ENCODE measurements at places on chromosomes 7 and 10. TPM values are rescaled to one million over a fixed set of nuclear protein-coding genes. Genes with fewer than 3 reads are reported as not detected.

DNA sequence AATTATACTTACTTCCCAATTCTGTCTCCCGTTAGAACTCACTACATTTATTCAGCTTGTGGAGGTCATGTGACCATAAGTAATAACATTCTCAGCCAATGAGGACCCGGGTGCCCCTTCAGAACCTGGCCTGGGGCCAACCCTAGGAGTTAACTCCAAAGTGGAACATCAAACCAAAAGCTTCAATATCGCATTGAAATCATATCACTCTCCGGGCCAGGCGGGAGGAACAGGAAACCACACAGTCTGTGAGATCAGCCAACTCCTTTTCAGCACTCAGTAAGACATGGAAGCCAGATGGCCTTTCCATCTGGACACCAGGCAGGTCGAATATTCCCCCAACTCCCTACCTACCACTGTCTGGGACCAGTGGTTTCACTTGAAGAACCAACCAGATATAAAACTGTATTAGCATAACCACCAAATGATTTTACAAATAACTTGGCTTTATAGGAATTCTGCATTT, 5.5 kb downstream of the CREB3L2 start:
- no peak for DNase-seq

GRCh38 chr7:65441010-65441409, 67.4 kb downstream of the ZNF92 start:
- DNase-seq = no peak

GRCh38 chr7:84194484-84195271, at the start of gene SEMA3A:
Gene SEMA3A (minus strand): TSS chr7:84194789. CDS start chr7:84194586, 203 bp downstream.
- DNase-seq = no peak

GRCh38 chr7:16646472-16647072, 591 bp downstream of the BZW2 start:
- DNase-seq = peak; percentile 34

GRCh38 chr7:2012044-2012900, 220.5 kb downstream of the MAD1L1 start:
- no peak for DNase-seq

GRCh38 chr10:77164616-77165311, 472.8 kb downstream of the KCNMA1 start:
- DNase-seq = no peak

GRCh38 chr7:13872709-13873108, 116.8 kb downstream of the ETV1 start:
- no peak for DNase-seq

GRCh38 chr7:104272767-104273384, 55.5 kb upstream of the LHFPL3 start:
- DNase-seq = peak; percentile 30

- no peak for DNase-seq
Measured at GRCh38 chr10:98000346-98000745, 30.1 kb downstream of the CRTAC1 start.

- DNase-seq = no peak
Measured at GRCh38 chr10:52706332-52707070, 66.1 kb downstream of the MBL2 start.

DNA sequence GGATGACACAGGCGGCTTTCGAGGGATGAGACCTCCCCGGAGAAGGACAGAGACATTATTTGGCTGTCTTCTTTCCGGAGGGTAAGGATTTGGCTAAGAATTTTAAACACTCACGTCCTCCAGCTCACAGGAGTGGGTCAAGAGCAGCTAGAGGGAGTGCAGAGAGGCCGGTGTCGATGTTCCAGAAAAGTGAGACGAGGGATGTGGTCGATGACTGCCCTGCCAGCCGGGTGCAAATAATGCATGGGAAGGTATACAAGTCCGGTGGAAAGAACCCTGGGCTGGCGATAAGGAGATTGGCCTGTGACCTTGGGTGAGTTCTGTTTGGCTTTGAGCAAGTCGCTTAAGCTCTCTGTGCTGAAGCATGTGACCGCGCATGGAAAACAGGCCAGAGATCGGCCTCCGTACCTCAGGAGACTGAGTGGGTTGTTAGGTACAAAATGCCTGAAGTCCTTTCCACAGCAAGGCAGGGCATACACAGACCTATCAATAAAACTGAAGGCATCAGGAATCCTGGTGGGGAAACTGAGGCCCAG, 149.1 kb downstream of the UBE2H start:
- no peak for DNase-seq

DNA sequence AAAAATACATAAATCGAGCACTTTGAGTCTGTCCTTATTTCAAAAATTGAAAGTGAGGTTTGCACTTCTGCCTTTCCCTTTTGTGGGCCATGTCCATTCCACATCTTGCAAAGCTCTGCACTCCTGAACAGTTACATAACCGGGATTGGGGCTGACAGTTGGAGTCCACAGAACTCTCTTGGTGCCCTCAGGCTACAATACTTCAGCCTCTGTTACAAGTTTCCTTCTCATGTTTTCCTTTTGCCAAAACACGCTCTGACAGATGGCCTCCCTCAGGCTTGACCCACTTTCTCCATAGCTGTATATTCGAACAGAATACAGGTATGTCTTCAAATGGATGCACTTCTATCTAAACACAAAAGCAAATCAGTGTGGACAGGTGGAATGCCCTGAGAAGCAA, 335.9 kb downstream of the WDR37 start:
- no peak for DNase-seq

- DNase-seq = no peak
Measured at GRCh38 chr10:73625004-73625883, 16.0 kb downstream of the MYOZ1 start.

- no peak for DNase-seq
Measured at GRCh38 chr7:108358553-108358952, 97.7 kb downstream of the NRCAM start.

DNA sequence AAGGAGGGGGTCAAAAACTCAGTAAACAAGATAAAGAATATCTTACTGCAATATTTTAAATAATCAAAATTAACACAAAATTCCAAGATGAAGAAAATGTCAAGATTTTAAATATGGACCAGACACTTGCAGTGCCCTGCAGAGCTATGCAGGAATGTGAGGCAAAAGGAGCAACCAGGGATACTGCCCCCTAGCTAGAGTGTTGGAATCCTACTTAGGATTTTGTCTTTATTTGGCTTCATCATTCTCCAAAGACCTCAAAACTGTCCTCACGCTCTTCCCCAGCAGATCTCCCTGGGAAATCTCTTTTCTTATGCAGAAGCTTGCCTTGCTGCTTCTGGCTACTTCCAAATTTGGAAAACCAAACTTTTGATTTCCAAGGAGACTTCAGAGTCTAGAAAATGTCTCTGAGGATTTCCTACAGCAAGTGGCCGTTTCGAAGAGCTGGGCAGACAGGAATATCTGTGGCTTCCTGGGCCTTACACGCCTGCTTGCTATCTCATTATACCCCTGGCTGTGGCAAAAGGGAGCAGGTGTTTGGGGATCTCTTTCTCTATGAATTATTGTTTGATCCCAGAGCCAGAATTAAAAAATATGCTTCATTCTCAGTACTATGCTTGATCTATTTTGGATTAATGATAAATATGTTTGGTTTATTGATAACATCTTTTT, 232.2 kb upstream of the BMPER start:
- DNase-seq = no peak

DNA sequence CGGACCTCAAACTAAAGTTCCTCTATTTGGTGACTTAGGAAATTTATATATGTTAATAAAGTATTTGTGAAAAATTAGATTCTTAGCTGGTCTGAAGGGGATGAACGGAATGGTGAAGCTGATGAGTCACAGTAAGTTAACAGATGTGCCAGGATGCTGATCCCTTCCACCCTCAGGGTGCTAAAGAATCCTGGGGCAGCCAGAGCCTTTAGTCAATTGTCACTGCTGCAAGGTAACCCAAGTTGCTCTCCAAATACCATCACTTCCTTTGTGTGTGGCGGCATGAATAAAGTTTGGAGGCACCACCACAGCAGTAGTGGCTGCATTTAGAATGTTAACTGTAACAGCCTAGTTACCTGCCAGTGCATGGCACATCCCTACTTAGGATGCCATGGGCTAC, 222.6 kb upstream of the PPP1R3A start:
- DNase-seq = no peak

- no peak for DNase-seq
Measured at GRCh38 chr7:70259502-70259901, 661.2 kb downstream of the AUTS2 start.

GRCh38 chr7:57375783-57376182, 74.2 kb upstream of the ZNF716 start:
- DNase-seq = no peak

DNA sequence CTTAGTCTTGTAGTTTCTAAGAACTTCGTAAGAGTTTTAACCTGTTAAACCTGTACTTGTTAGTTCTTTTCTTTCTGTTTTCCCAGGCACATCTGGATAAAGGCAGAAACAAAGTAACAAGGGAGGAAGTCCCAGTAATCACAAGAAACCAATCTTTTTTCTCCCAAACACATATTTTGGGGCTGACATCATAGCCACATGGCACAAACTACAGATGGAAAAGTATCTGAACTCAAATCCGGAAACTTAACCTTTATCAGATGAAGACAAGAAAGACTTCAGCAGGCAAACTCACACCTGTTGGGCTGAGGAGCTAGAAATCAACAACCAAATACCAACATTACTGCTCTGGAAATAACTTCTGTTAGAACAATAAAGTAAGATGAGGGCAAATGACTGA, 67.1 kb downstream of the CUBN start:
- no peak for DNase-seq

DNA sequence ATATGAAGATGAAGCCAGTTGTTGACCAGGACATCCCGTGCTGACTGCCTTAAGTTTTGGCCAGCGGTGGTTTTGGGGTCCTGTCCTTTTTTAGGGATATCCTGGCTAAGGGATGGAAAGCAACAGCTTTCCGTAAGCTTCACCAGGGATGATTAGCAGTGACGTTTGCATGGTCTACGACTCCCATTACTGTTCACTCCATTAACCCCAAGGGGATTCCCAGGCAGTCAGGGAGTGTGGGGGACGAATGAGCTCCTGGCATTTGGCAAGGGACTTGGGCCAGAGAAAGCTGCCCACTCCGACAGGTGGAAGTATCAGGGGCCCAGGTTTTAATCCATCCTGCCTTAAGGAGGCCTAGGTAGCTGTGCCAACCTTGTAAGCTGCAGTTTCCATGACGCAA, 66.8 kb downstream of the ITGB1 start:
- DNase-seq = no peak

DNA sequence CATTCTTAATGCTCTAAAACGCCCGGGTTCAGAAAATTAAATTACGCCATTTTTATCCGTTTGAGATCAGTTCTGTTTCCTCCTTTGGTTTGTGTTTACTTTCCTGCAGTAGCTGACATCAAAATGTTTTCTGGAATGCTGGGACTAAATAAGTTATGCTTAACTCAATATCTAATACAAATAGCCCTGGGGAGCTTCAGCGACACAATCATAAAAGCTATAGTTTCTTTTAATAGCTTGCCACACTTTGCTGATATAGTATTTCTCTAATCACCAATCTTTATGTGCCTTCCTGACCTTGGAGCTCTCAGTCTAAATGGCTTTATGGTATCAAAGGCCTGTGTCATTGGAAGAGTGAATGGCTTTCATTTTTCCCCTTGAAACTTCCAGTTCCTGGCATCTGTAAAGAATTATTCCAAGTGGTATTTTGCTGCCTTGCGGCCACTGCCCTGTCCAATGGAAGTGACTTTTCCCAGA, 202.7 kb downstream of the HDAC9 start:
- DNase-seq = no peak

- DNase-seq = no peak
Measured at GRCh38 chr7:74028321-74028838, 407 bp downstream of the ELN start.

GRCh38 chr10:110535958-110536891, 31.3 kb upstream of the SMC3 start:
- DNase-seq = peak; percentile 15

DNA sequence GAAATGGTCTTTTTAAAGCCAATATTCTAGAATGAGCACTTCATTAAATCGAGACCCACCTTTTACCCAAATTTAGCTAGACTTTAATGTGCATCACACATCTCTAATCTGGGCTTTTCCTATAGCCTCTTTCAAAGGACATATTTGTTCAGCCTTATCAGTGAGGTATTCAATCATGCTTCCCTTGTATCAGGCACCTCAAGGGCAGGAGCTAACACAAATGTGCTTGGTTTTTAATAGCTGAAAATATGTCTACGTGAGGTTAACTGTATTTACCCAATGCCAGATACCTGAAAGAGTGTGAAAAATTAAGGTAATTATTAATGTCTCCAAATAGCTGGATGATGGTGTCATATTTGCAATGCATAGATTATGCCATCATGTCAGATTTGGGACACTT, 203.9 kb downstream of the SNX10 start:
- DNase-seq = no peak

DNA sequence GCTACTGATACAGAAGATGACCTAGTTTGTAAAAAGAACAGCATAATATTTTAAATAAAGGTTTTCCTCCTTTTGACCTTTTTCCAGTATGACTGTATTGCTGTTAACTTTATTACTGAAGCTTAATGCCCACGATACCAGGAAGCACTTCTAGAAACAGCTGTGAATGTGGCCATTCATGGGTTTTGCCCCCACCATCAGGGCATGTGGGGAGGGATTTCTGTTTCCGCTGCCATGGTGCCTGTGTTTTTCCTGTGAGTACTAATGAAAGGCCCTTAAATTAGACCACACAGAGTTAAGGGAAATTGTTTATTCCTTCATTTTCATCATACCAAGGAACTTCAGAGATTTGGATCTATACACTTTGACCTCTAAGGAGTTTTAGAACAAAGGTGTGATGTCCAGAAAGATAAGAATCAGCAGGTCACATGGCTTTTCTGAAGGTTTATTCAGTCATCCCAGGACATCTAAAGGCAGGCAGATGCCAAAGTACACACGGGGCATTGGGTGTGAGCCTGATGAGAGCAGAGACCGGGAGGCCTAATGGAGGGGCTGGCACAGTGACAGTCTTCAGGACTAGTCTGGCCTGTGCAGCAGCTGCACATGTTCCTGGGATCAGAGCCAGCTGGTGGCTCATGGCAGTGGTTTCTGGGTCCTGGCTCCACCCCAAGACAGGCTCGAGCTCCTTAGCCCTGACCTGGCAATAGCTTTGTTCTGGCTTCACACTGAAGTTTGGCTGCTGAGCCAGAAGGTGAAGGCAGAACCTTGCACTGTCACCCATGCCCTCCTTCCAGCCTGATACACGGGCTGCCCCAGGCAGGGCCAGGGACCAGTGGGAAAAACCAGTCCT, 190.9 kb downstream of the REEP3 start:
- DNase-seq = no peak

GRCh38 chr7:110604206-110604605, 486.7 kb upstream of the LRRN3 start:
- DNase-seq = no peak

DNA sequence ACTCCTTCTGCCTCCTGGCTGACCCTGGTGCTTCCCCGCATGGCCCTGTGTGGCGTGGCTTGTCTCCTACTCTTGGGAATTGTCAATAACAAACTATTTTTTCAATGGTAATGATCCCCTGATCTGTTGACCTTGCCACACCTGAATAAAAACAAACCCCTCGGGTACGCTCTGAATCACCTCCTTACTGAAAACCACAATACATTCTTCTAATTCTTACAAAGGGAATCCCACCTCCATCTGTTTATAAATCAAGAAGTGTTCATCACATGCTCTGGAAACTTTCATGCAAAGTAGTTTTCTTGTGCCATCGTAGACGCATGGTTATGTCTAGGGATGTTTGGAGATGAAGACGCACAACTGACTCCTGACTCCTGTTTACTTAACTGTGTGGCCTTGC, 245.8 kb downstream of the FRMD4A start:
- no peak for DNase-seq

Gene OR2A42
- 0.30 TPM for total RNA-seq

Gene CLRN3
- total RNA-seq = not detected

Gene CNPY1
- not detected for total RNA-seq

Gene ABI1
- total RNA-seq = 121 TPM

Gene SMKR1
- total RNA-seq = not detected

Gene GPR15LG
- not detected for total RNA-seq
